Testis (tissue), 5 donors: ENCODE measurements at places on chromosomes 13 and 19. TPM values are rescaled to one million over a fixed set of nuclear protein-coding genes. Genes with fewer than 3 reads are reported as not detected.

PSMD8 gene
- total RNA-seq, result 244 TPM

DNA sequence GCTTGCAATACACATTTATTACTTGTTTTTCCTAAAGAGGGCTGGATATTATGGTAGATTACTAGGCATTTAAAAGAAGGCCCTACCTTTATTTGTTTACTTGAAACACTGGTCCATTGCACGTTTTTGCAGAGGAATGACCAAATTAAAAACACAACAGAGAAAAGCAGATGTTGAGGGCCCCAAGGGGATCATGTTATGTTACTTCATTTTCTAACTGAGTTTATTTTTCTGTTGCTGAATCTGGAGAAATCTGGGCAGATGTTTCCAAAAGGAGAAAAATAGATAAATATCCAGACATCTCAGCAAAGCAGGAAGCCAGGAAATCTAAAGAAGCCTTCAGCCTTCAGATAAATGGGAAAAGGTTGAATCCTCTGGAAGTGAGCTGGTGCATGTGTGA lies 353.0 kb downstream of the NDFIP2 start:
- no peak for DNase-seq

DNA sequence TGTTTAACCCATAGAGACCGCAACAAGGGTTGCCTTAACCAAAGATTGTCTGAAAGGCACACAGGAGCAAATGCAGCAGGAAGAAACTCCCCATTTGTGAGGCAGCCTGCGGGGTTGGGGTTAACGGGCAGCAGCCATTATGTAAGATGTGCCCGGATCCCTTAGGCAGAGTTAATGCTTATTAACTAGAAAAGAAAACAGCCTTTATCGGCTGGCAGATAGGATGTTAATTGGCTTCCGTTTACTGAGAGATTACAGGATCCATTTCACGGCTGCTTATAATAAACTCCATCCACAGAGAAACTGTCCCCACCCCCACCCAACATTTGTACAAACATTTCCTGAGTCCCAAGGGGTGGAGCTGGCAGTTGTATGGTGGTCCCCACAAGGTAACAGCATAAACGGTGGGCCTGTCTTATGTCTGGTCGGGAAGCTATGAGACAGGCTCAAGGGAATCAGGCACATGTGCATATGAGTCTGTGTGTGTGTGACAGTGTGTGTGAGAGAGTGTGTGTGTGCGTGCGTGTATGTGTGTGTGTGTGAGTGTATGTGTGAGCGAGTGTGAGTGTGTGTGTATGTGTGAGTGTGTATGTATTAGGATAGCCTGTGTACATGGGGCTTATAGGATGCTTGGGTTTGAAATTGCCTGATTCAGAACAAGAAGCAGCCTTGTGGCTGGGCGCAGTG lies 10.5 kb downstream of the SLC25A42 start:
- DNase-seq, result no peak

GRCh38 chr19:40190891-40191835 lies at the start of gene MAP3K10:
TSS of gene MAP3K10 (plus strand) at chr19:40191426. CDS start at chr19:40192032, 606 bp downstream.
- DNase-seq, result peak; percentile 79

DNA sequence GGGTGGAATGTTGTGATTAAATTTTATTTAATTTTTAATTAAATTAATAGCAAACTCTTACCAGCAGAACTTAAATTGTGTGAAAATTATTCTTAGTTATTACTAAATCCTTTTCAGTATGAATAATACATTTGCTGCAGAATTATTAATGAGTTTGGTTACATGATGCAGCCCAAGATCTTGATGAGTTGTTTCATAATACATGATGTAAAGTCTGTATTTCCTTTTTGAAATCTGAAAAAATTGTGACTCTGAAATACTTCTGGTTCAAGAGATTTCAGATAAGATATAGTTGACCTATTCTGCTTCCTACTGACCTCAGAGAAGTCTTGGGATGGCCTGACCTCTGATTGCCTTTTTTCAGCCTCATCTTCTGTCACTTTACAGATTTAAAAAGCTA lies 11.1 kb downstream of the SAE1 start:
- DNase-seq, result no peak

FCGBP gene
- 18.8 TPM for total RNA-seq

DNA sequence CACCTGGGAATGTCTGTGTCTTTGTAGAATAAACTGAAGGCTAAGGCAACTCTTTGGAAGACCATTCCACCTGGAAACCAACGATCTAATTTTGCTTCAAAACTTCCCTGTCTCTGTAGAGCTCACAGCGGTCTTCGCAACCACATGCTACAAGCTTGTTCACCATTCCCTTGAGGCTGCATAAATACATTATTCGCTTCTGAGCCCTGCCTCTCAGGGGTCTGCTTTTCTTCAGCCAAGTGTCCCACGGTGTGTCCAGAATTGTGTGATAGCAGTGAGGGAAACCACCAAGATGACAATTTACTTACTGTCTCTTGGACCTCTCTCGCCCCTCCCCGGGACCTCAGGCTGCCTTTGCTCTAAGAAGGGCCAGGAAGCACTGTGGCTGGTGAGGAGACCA lies 51.1 kb downstream of the GPR12 start:
- no peak for DNase-seq

GRCh38 chr13:111020546-111020945 lies 94.6 kb upstream of the ARHGEF7 start:
- no peak for DNase-seq

DNA sequence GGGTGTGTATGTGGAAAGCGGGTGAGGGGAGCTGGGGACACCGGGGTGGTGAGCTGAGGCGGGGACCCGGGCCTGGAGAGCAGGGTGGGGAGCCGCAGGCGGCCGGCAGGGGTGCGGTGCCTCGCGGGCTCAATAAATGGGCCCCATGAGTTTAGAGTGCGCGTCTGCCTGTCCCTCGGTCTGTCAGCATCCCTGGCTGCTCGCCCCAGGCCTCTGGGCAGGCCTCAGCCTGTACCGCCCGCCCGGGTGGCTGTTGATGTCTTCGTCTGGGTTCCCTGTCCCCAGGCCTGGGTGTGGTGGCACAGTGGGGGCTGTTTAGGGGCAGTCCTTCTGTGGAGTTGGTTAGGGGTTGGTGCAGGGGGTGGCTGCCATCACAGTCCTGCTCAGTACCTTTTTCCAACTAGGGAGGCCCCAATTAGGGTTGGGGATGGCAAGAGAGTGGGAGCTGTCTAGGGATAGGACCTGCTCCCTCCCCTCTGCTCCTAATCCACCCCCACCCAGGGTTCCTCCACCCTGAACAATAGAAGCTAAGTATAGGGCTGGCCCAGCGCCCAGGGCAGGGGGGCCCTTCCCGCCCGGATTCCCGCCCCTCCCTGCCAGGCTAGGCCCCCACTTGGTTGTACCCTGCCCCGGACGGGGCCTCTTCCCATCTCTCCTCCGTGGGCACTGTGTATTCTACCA lies 12.2 kb downstream of the CIC start:
- peak; percentile 72 for DNase-seq

GRCh38 chr19:33157906-33158305 lies 26.0 kb downstream of the WDR88 start:
- no peak for DNase-seq

GRCh38 chr19:46288896-46289588 lies 7.8 kb upstream of the HIF3A start:
- no peak for DNase-seq

DNA sequence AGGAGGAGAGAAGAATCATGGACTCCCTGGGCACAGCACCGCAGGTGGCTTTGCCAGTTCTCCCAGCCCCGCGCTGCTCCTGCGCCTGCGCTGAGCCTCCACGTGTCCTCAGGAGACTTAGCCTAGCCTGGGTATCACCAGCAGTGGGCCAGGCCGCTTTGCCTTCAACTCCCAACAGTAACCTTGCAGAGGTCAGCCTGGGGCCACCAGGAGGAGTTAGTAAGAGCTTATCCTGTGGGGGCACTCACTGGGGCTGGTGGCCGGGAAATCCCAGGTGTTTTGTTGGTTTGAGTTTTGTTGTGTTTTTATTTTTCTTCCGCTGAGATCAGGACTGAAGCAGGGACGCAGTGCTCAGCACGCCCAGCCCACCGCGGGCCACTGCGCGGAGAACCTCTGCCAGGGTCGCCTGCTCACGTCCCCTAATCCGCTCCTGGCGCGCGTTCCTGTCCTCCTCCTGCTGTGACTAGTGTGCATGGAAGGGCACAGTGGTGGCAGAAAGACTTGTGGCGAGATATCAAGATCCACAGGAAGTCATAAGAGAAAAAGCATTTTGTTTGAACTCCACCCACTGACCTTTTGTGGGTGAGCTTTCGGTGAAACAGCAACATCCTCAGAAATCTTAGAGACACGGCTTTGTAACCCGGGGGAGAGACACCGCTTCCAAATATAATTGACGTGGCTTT lies 207.4 kb upstream of the RFC3 start:
- peak; percentile 39 for DNase-seq

GRCh38 chr19:41362143-41362847 lies 1.7 kb downstream of the B9D2 start:
- DNase-seq, result no peak

GGACT gene
- 30.0 TPM for total RNA-seq

CADM4 gene
- 4.3 TPM for total RNA-seq

DNA sequence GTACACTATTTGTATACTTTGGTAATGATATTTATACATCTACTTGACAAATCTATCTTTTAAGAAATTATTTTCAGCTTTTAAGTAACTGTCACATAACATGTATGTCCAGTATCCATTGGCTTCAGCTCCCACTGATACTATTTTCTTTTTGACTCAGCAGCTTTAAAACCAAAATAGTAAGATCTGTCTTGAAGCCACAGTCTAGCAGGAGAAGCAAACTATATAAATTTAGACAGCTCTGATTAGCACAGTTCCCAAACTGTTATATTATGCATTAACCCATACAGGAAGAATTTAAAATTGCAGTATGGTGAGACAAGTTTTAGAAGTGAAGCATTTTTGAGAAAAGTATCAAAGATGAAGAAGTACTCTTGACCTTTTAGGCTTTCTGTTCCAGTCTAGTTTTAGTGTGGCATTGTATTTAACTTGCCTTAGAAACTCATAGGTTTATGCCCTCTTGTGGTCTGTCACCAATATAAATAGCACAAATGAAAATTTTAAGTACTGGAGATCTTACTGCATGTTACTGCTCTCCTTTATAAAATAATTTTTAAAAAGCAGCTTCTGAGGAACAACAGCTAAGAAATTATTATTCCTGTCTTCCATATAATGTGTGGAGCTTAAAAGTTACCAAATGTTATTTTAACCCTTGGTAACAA lies 24.7 kb downstream of the URI1 start:
- no peak for DNase-seq
